GM23338 (cell line): ENCODE measurements at places on chromosomes 4 and X. TPM values are rescaled to one million over a fixed set of nuclear protein-coding genes. Genes with fewer than 3 reads are reported as not detected.

The ZNF157 gene
- total RNA-seq: 1.2 and 1.5 TPM in 2 replicates

The MTTP gene
- total RNA-seq: 0.14 TPM in 1 of 2 replicates, not detected in the other

GRCh38 chr4:146040623-146041022 is 102.0 kb upstream of the ZNF827 start:
- no peaks in the 10 kb centered on the region for H3K27me3 ChIP-seq
- no peaks in the 10 kb centered on the region for H3K36me3 ChIP-seq
- H3K4me3 ChIP-seq: no peak overlapping the region
- no peak overlapping the region for H3K27ac ChIP-seq
- DNase-seq: peak; percentile 11

- H3K27me3 ChIP-seq: no peaks in the 10 kb centered on the region
- H3K27ac ChIP-seq: no peak overlapping the region
- no peaks in the 10 kb centered on the region; the same call in 1 of the 2 replicates for H3K36me3 ChIP-seq
- no peak overlapping the region for H3K4me3 ChIP-seq
Measured at GRCh38 chr4:90816754-90817153, 689.6 kb downstream of the CCSER1 start.

DNA sequence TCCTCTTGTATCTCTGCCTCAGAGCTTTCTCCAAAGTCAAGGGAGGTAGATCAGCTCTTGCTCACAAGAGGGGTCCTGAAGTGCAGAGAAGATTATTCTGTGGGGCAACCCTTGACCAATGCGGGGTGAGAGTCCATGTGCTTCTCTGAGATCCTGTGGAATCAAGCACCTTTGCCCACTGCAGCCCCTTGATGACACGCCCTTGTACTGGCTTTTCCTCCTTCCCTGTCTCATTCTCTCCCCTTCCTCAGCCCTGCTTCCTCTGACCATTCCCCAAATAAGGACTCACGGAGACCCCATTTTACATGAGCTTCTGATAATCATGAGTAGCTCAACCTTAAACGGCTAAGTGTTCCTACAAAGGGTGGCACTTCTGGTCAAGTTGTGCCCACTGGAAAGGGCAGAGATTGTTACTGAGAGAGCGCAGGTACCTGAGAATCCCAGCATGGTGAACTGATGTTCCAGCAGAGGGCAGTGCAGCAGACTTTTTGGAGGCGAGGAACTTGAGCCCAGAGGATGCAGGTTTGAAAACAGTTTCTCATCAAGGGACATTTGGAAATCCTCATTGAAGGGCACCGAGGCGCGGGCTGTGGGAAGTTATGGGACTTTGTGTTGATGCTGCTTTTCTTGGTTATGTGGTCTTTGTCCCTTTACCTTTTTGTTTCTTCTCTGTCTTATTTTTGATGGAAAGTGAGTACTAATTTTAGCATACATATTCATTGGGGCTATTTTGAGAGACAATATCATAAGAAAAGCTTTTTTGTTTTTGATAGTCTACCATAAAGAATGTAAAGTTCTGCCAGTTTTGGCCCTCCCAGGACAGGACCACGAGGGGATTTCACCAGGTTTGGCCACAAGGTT is 201.3 kb downstream of the RBM46 start:
- H3K27ac ChIP-seq: no peak overlapping the region
- DNase-seq: peak; percentile 87
- H3K36me3 ChIP-seq: no peaks in the 10 kb centered on the region
- H3K4me1 ChIP-seq: no peaks in the 10 kb centered on the region
- H3K27me3 ChIP-seq: no peaks in the 10 kb centered on the region

DNA sequence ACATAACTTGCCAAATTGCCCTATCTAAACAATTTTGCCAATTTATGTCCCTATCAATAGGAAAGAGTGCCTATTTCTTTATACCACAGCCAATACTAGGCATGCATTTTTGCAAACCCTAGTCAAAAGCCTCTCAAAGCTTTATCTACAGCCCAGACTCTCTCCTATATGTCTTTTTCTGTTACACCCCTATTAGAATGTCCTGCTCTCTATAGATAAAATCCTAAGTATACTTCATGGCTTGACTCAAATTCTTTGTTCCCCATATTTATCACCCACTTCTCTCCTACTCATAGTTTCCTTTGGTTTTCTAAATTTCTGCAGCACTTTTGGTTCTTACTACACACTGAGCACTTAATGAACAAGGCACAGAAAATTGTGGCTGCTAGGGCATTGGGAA is 38.0 kb downstream of the NUP62CL start:
- no peak for DNase-seq
- no peak overlapping the region for H3K4me3 ChIP-seq
- no peaks in the 10 kb centered on the region for H3K27me3 ChIP-seq
- no peaks in the 10 kb centered on the region for H3K4me1 ChIP-seq
- no peak overlapping the region for H3K27ac ChIP-seq

- no peak for DNase-seq
- no peaks in the 10 kb centered on the region for H3K36me3 ChIP-seq
- H3K4me1 ChIP-seq: no peaks in the 10 kb centered on the region
- no peak overlapping the region for H3K27ac ChIP-seq
- H3K4me3 ChIP-seq: no peak overlapping the region
Measured at GRCh38 chr4:129248621-129249020, 152.7 kb downstream of the C4orf33 start.

DNA sequence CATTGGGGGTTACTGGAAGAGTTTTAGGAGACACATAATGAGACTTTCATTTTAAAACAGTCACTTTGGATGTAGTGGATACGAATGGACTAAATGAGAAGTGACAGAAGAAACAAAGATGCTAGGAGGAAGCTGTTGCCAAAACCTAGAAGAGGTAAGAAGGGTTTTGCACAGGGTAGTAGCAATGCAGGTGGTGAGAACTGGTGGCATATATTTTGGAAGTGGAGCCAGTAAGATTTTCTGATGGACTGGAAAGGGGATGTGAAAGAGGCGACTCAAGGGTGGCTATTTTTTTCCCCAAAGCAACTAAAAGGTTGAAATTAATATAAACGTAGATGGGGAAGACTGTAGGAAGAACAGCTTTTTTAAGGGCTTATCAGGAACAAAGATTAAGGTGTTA is 462.0 kb downstream of the IL15 start:
- no peaks in the 10 kb centered on the region for H3K36me3 ChIP-seq
- no peak overlapping the region for H3K4me3 ChIP-seq
- H3K27ac ChIP-seq: no peak overlapping the region
- no peaks in the 10 kb centered on the region for H3K27me3 ChIP-seq
- no peak for DNase-seq
